Renal cortex interstitium (tissue), 15 donors: ENCODE measurements at places on chromosomes 6 and 20.

DNA sequence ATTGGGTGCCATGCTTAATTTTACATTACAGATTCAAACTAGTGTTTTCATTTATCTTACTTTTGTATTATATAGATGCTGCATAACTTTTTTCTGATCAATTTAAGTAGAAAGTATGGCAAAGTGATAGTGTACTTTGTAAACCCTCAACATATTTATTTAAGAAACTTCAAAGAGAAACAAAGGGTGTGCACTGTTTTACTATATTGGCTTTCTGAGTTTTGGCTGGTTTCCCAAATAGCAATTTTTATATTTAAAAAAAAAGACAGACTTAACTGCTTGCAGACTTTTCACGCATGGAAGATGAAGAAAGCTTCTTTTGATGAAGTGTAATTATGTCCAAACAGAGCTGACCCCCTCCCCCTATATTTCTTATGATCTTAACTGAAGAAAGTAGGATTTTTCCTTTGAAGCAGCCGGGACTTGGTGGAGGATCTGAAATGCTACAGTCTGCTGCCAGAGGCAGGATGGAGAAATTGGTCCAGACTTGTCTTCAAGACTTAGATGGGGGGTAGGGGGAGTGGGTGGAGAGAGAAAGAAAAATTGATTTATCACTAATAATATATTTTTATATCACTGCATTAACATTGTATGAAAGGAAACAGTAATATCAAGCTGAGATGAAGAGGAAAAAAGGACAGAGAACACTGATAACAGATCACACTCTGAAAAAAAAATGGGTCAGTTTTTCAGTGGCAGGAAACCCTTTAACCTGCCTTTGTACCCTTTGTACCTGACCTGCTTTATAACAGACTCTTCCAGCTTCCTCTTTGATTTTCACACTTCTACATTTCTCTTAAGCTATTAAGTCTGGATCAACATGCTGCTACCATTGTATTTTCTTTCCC lies 56.0 kb upstream of the SUPT3H start:
- no peak for DNase-seq

DNA sequence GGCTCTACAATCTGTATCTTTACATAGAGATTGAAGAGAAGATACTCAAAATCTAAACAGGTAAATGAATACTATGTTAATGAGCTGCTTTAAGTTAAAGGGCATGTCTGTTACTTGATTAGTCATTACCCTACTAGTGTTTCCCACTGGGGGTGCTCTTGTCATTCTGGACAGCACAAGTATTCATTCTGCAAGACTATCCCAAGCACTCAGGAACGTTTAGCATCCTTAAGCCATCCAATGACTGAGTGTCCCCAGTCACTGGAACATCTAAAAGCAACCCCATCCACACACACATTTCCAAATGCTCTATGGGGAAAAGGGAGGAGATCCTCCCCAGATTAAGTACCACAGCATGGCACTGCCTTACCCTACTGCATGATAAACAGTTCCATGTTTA lies 25.7 kb downstream of the EZR start:
- no peak for DNase-seq

- no peak for DNase-seq
These were observed 237.8 kb downstream of the SYNE1 start for GRCh38 chr6:152399399-152399798.

GRCh38 chr6:106046116-106046853 lies 39.9 kb upstream of the PRDM1 start:
- no peak for DNase-seq

DNA sequence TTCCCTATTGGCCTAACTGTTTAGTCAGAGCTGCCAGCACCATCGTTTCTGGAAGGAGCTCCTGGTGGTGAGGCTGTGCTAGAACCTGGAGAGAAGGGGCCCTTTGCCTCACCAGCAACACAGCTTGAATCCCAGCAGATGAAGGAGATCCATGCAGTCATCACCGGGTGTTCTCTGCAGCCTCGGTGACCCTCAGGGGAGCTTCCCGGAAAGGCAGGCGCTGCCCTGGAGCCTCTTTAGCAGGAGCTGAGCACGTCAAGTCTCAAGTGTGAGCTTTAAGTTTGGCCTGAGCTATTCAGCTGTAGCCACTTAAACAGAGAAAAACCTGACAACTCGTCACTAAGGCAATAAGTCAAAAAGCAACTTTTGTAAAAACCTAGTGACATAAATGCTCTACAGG lies 181.2 kb upstream of the FOXQ1 start:
- DNase-seq, result no peak

DNA sequence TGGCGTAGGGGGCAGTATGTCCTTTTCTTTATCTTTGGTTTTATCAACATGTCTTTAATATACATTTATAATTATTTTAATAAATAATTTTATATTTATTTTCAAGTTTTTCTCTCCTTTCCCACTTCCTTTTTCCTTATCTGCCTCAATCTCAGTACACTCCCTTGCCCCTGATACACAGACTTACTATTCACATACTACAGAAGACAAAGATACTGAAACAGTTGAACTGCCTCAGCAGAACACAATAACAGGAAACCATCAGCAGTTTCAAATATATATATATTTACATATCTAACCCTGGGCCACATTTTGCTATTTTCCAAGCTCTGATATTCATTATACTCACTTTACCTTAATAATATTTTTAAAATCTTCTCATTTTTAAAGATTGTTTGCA lies 19.8 kb downstream of the IBTK start:
- DNase-seq, result no peak

GRCh38 chr6:134357022-134357487 lies 39.1 kb upstream of the SGK1 start:
- DNase-seq, result no peak

DNA sequence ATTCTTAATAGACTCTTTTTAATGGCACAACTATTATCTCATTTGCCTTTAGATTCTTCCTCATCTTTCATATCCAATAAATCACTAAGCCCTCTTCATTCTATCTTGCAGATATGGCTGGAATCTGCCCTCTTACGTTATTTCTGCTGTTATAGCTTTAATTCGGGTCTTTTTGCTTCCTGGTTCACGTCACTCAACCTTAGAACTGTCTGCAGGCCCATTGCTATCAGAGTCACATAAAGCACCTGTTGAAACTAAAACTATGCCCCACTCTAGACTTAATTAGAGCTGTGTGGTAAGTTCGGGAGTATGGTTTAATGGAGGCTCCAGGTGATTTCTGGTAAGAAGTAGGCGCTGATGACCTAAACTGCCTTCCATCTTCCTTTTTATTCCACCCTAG lies 988 bp downstream of the QRSL1 start:
- DNase-seq, result no peak

DNA sequence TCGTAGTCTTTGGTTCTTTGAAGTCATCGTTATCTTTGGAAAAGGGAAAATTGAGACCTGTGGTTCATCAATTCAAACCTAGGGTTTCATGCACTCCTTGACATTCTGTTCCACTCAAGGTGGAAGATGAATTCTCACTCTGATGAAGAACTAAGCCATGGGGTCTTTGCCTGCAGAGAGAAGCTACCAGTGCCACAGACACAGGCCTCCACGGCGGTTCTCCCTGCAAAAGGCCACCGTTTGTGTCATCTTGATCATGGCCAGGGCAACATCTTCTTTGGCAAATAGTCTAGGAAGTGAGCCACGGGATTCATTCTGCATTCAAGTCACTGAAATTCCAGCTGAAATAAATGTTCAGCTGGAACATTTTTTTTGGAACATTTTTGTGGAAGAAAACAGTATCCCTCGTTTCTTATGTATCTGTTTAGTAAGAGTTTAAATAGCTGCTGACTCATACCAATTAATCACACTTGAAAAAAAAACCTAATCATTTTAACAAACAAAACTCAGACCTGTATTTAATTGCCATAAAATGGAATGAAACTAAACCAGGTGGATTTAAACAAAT lies 206.0 kb upstream of the FOXQ1 start:
- no peak for DNase-seq

- DNase-seq, result no peak
These were observed 12.7 kb downstream of the RBM39 start for GRCh38 chr20:35729283-35729807.

DNA sequence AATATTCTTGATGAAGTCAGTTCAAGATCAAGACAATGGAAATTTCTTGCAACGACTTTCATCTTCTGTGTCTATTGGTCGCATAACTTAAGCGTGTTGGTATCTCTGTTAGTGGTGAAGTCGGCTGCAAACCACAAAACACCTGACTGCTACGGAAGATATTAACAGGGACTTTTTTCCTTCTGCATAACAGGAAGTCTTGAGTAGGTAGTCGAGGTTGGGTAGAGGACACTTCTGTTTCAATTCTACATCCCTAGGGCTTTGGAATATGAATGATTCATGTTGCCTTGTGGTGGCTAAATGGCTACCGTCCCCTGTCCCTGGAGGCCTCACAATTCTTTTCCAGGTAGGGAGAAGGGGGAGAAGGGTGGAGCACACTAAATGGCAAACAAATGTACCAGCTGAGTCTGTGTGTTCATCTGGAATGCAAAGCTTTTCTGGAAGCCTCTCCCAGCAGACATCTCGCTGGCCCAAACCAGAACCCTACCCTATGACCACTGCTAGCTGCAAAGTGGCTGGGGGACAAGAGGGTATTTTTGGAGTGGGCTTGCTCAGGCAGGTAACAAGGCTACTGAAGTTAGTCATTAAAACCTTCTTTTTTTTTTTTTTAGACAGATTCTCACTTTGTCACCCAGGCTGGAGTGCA lies 34.6 kb upstream of the NKX2-2 start:
- DNase-seq, result no peak

DNA sequence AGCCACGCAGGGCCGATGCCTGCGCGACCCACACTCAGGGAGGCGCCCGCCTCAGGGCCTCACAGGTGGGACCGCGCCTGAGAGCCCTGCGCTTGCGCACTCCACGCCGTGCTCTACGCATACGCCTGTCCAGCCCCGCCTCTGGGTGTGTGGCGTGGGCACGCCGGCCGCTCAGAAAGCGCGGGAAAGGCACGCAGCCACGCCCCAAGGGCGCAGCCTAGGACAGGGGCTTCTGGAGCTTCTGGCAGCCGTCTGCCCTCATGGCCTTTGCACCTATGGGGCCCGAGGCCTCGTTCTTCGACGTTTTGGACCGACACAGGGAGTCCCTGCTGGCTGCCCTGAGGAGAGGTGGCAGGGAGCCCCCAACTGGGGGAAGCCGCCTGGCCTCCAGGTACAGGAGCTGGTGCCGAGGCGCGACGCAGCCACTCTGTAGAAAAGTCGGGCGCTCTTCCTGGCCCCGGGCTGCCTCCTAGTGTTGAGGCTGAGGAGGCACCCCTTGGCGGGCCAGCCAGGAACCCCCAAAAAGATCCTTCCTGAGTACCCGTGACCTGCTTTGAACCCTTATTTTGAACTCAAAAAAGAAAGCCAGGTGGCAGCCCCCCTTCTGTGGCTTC lies at the start of gene SPO11:
SPO11 (plus strand) TSS at position 196 of the 614 bp plus-strand sequence; CDS start at position 261, 65 bp downstream.
- DNase-seq, result no peak

- DNase-seq, result no peak
These were observed 20.2 kb downstream of the HCK start for GRCh38 chr20:32072168-32072750.

DNA sequence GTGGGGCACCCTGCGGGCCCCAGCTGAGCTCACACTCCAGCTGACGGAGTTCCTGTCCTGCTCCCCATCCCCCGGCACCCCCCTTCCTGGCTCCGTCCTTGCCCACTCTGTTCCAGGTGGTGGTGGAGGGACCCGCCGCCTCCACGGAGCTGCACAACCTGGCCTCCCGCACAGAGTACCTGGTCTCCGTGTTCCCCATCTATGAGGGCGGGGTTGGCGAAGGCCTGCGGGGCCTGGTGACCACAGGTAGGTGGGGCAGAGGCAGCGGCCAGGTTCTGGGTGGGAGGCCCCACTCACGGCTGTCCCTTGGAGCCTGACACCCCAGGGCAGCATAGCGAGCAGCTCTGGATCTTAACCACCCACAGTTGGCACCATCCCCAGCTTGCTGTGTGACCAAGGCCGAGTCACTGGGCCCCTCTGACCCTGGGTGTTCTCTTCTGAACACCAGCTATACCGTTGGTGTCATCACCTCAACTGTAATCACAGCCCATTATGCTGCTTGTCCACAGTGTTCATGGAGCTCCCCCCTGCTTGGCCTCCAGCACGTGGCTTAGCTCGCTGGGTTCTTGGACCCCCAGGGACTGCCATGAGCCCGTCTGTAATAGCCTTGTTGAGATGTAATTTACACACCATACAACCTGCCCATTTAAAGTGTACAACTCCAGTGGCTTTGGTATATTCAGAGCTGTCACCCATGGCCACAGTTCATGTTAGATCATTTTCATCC lies 17.4 kb downstream of the COL20A1 start:
- no peak for DNase-seq

DNA sequence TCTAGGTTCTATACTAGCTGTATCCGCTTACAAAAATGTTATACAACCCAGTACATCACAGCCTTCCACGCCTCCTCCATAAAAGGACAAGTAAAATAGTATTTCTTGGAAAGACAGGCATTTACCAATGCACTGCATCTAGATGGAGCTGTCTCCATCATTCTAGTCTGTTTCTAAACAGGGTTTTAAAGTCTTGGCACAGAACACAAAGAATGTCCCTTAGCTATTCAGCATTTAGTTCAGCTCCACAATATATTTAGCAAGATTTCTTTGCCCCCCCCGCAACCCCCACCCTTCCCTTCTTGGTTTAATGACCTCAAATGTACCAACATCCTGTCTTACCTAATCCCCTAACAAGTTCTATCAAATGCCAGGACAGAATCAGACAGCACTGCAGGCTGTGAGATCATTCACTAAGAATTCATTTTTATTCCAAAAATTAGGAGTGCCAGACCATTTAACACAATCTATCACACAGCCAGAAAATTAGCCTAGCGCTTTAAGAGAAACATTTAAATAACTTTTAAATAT lies 198.6 kb downstream of the BACH2 start:
- peak; percentile 35 for DNase-seq

- no peak for DNase-seq
These were observed 723.5 kb upstream of the CHD6 start for GRCh38 chr20:42341654-42342053.

DNA sequence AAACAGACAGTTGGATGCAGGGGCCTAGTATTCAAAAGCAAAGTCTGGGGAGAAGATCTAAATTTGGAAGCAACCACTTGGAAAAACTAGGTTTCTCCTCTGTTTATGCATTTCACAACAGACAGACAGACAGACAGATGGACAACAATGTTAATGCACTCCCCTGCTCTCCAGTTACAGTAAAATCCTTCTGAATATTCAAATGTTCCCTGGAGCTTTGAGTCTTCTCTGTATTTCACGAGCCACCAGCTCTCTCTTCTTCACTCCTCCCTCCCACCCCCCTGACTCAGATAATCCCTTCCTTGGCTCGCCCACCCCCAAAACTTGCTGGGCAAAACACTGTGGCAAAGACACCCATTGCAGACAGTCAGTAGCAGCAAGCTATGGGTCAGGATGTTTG lies 129.3 kb upstream of the TOP1 start:
- no peak for DNase-seq

DNA sequence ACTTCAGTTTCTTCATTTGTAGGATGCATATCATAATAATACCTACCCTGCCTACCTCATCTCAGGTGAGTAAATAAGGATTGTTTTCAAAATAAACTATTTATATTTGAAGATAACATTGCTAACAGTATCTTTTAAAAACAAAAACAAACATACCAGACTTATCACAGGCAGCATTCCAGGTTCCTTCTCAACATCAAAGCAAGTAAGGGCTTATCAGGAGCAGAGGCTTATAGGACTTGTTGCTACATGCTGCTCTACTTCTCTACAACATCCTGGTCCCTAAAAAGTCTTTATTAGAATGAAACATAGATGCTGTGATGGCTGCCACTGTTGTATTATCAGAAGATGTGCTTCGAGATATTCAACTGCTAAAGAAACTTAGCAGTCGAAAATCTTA lies 149.2 kb upstream of the PRDM1 start:
- DNase-seq, result no peak
